ENCODE measurements at places on chromosomes 3 and 15.

DNA sequence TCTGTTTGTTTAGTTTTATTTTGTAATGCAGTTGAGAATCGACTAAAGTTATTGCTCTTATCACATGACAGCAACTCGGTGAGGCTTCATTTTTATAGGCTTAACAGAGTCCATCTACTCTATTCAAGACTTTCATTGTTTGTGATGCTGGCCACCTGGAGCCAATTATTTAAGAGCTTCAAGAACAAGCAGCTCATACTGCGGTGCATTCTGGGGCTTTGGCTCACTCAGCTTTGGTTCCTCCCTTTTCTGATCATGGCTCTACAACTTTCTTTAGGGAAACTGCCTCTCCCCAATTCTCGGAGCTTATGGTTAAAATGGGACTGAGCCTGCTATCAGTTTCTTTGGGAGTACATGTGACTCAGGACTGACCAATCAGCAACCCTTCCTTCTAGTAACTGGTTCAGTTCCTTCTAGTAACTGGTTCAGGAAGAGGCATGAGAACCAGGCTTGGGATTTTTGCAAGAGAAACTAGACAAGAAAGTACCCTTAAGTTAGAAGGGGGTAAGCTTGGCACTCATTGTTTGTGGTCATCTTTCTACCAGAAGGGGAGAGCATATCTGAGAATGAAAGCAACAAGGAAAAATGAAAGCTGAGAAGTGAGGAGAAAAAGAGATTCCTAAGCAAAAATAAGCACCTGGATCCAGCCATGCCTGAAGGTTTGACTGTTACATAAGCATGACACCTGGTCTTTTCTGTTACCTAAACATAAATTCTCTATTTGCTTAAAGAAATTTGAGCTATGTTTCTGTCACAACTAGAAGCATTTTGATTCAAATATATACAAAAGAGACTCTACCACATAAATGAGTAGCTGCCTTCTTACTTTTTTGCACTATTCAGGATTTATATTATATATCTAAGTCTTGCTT, 24.1 kb upstream of the ARHGEF3 start:
- DNase-seq, result no peak

GRCh38 chr15:57031082-57031481, 112.6 kb downstream of the TCF12 start:
- DNase-seq, result no peak

DNA sequence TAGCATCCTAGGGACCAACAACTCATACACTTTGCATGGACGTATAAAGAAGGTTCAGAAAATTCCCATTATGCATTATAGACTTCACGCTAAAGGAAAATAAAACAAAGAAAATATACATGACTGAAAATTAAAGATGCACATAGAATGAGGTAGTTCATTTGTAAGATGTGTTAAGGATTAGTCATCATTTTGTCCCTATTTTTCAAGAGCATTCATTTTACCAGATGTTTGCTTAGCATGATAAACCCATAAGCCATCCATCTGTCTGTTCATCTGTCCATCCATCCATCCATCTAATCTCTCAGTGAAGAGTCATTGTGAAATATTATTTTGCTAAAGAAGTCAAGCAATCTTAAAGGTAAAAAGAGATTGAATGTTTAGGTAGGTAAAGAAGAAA, 80.3 kb downstream of the TFG start:
- DNase-seq, result no peak

GRCh38 chr3:144244662-144245061, 273.0 kb downstream of the DIPK2A start:
- DNase-seq, result no peak

- no peak for DNase-seq
Measured at GRCh38 chr3:64571982-64572381, 115.8 kb downstream of the ADAMTS9 start.

DNA sequence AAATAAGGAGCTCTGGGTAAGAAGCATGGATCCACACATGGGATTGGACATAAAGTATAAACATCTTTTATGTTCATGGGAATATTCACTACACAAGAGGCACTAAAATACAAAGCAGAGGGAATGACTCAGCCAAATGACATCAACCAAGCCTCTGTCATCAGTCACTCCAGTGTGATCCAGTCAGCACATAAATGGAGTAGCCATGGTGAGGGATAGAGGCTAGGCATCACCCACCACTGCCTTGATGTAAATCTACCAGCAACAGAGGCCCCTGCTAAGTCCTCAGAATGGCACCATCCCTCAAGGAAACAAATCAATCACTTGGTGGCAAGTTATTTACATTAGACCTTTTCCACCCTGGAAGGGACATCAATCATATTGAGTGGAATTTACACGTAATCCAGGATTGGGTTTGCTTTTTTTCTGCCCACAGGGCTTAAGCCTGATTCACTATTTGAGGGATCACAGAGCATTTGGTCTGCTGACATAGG, 27.2 kb downstream of the VEPH1 start:
- no peak for DNase-seq

DNA sequence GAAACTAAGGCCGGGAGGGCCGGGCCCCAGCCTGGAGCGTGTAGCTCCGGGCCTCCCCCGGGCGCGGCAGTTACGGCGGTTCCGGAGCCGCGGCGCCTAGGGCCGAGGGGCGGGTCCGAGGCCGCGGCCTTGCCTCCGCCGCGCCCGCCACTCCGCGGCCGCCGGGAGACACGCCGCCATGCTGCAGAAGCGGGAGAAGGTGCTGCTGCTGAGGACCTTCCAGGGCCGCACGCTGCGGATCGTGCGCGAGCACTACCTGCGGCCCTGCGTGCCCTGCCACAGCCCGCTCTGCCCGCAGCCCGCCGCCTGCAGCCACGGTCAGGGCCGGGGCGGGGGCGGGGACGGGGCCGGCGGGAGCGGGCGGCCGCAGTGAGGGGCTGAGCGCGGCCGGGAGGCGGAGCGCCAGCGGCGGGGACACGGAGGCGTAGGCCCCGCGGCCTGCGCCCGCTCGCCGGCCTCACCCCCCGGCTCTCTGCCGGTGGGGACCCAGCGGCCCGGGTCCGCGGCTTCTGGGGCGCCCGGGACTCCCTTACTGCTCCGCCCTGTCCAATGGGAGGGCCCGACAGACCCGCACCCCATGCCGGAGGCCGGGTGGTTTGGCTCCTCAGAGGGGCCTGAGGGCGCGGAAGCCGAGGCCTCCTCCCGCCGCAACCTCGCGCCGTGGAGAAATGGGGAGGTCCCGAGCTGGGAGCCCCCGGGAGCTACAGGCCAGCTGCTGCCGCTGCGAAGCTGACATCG, at the start of gene DIS3L:
Gene DIS3L (plus strand): TSS at position 150 of the 738 bp plus-strand sequence. CDS start 29 bp downstream, at position 179.
- DNase-seq, result no peak

DNA sequence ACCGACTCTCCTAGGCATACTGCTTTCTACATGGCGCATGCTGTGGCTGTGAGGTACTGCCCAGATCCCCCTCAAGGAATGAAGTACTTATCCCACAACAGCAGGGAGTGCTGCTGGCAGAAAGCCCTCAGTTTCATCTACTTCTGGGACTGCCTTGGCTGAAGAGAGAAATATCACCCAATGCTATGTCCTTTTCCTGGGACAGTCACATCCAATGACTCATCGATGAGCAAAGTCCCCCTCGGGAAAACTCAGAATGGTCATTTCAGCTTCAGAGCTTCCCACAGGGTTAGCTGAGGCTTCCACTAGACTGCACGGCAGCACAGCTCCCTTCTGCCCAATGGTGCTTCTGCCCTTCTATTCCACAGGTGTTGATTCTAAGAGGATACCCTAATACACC, 3.6 kb upstream of the NMD3 start:
- DNase-seq, result no peak

GRCh38 chr3:112382543-112383160, 49.7 kb downstream of the CD200 start:
- no peak for DNase-seq

DNA sequence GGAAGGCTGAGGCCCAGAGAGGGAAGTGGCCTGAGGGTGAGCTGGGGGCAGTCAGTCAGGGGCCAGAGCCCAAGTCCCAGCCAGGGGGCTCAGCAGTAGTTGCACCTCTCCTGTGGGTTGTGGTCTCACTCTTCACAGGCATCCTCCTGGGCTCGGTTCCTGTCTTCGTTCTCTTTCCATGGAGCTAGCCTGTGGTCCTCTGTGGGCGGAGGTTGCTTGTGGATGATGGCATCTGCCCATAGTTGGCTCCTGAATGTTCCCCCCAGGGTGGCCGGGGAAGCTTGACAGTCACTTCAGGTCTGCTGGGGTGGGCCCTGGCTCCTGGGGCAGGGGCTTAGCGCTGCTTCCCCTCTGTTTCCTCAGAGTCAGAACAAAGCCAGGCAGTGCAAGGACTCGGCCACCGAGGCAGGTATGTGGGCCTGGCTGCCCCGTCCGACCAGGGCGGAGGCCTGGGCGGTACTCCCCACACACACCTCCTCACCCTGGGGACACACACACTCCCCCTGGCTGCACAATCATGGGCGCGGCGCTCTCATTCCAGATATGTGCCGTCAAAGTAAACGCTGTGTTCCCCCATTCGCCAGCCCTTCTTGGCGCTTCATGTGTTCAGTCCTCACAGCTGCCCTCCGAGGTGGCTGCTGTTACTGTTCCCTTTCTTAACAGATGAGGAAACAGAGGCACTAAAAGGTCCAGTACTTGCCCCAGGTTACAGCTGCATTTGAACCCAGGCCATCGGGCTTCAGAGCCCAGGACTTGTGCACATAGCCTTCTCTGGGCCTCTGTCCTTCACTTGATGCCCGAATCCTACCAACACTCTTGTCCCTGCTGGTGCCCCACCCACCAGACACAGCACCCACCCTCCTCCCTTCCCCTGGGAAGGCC, 34.5 kb downstream of the PSTPIP1 start:
- DNase-seq, result no peak

DNA sequence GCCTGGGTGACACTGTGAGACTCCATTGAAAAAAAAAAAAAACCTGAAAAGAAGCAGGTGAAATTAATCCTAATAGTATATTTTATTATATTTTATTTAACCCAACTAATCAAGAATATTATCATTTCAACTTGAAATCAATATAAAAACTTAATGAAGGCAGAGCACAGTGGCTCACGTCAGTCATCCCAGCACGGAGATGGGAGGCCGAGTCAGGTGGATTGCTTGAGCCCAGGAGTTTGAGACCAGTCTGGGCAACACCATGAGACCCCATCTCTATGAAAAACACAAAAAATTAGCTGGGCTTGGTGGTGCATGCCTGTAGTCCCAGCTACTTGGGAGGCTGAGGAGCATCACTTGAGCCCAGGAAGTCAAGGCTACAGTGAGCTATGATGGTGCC, 33.3 kb upstream of the SLC41A3 start:
- DNase-seq, result no peak

DNA sequence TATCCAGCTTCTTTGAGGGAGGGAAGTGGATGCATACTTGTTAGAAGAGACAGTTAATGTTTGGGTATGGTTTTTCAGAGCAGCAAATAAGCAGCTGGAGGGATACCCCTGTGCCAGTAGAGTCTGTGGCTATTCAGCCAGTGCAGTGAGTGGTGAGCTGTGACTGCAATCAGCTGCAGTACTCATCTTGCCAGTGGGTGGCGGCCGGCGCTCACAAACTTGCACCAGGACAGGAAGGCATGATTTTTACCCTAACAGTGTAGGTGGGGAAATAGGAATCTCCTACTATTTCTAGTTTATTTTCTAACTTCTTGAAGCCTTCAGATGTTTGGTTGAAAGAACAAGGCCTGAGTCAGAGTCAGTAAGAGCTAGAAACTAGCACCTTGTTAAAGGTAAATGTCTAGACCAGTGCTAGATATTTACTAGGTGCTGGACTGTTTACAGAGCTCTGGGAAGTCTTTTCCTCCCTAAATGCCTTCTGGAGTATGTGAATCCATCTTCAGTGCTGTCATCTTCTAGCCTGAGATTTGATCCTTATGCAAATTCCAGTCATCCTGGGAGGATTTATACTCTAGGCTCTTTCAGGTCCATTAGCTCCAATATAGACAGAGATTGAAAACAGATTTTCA, 23.6 kb downstream of the TIMP4 start:
- no peak for DNase-seq

DNA sequence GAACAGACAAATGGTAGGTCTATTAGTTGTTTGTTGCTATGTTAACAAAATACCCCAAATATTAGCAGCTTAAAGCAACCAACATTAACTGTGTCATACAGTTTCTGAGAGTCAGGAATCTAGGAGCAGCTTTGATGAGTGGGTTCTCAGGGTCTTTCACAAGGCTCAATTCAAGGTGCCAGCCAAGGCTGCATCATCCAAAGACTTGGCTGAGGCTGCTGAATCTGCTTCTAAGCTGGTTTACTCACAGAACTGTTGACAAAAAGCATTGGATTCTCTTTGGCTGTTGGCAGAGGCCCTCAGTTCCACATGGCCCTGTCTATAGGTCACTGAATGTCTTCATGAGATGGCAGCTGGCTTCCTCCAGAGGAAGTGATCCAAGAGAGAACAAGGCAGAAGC, 40.3 kb upstream of the TSC22D2 start:
- DNase-seq, result peak; percentile 75

- DNase-seq, result no peak
Measured at GRCh38 chr3:81702126-81702525, 59.3 kb downstream of the GBE1 start.

DNA sequence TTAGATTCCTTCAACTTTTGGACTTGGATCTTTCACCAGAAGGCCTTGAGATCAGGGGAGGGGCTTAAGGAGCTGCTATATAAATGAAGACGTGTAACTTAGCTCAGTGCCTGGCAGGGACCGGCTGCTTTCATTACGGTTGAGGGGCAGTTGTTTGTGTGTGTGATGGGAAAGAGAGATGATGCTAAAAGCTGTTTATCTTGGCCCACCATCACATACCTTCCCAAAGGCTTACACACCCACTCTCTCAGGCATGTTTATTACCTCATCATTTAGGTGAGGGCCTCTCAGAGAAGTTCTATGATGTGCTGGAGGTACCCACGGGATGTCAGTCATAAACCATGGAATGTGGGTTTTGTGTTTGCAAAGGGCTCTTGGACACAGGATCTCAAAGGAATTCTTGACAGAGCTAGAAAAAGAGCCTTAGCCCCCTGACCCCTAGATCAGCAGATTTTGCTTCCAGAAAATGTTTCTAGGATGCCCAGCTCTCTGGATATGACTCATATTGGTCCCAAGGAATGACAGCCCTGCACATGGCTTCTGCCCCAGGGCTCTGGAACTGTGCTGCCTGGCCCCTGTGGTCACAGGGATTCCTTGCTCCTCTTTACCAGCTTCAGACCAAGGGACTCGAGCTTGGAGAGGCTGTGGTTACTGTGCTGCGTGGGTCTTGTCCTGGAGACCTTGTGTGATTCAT, 15.9 kb upstream of the SMAD3 start:
- DNase-seq, result no peak

- no peak for DNase-seq
Measured at GRCh38 chr3:170137986-170138385, 43.5 kb downstream of the PHC3 start.

DNA sequence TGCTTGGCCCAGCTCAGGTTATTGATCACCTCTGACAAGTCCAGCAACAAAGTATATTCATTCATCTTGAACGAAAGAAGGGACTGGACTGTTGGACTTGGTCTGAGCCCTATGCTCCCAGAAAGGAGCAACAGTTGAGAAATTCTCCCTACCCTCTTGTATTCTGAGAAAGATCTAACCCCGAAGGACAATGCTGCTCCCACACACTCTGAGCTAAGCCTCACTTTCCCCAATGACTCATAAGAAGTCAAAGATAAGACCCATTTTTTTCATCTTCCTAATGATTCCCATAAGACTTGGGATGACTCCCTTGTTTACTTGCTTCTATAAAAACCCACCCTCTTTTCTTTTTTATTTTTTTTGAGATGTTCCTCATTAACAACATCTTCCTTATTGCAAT, 549.4 kb upstream of the MDFIC2 start:
- DNase-seq, result no peak
